Fibroblast of skin of abdomen (primary cell): ENCODE measurements at places on chromosomes 12 and 14.
A peak's percentile ranks its signal among the peaks of the same experiment; 100 is the strongest.

GRCh38 chr12:100858656-100859055 lies 64.1 kb downstream of the ANO4 start:
- no peak for DNase-seq

GRCh38 chr12:112239881-112240280 lies 114.5 kb downstream of the TRAFD1 start:
- DNase-seq, result no peak

- DNase-seq, result no peak
These were observed 34.6 kb downstream of the RERG start for GRCh38 chr12:15186597-15186996.

- peak; percentile 47 for DNase-seq
These were observed 35.4 kb upstream of the AACS start for GRCh38 chr12:125029761-125030358.

GRCh38 chr12:46357438-46358324 lies 14.9 kb downstream of the SLC38A2 start:
- peak; percentile 77 for DNase-seq

GRCh38 chr14:90572441-90573150 lies 175.8 kb downstream of the CALM1 start:
- DNase-seq, result no peak

DNA sequence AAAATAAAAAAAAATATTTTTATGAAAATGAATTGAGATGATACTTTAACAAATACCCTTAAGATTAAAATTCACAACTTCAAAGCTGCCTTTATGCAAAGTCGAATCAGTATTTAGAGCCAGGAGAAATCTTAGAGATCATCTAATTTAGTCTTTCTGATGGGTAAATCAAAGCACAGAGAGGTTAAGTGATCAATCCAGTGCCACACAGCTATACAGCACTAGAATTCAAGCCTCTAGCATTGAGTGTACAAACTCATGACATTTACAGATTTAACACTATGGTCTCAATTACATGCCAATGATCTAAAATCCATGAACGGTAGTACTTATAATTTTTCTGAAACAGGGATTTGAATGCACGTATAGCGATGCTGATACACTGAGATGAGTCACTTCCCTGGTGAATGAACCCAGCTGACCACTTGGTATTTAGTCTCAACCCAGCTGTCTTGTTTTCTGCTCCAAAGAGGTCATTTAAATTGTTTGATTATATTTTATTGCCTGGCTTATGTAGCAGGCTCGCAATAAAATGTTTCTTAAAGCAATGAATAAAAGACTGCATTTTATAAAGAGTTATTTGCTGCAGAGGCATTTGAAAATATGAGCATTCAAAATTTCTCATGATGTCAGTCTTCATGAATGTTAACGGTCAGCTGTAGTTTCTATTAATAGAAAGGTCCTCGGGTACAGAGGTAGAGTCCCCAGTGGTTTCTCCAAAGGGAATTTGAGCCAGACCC lies 152.4 kb upstream of the PRICKLE1 start:
- DNase-seq, result peak; percentile 64

DNA sequence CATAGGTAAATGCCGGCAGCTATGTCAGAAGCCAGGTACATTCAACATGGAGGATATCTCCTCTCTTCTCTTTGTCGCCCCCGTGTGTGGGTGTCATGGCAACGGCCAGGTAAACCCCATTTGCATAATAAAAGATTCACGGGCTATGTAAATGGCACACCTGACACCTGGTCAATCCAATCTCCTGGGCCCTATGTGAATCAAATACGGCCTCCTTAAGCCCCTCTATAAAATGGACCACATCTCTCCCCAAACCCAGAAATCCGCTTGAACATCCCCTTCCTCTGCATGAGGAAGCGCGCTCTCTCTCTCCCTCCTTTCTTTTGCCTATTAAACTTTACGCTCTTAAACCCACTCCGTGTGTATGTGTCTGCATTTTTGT lies 363.7 kb downstream of the SOX5 start:
- DNase-seq, result no peak

- no peak for DNase-seq
These were observed 4.4 kb upstream of the CTDSP2 start for GRCh38 chr12:57850854-57851430.

DNA sequence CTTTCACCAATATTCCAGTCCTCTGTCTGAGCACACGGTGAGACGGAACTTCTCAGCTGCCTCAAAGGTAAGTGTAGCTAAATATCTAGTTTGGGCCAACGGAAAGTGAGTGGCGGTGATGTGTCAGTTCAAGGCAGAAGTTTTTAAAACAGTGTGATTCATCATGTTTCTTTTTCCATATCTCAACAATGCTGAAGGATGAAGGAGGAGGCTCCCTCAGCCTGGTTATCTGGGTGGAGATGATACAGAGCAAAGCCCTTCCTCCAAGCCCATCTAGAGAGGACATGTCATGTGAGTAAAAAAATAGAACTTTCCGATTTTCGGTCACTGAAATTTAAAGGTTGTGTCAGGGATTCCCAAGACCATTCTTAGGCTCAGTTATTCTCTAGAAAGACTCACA lies 13.1 kb upstream of the ANP32D start:
- no peak for DNase-seq

DNA sequence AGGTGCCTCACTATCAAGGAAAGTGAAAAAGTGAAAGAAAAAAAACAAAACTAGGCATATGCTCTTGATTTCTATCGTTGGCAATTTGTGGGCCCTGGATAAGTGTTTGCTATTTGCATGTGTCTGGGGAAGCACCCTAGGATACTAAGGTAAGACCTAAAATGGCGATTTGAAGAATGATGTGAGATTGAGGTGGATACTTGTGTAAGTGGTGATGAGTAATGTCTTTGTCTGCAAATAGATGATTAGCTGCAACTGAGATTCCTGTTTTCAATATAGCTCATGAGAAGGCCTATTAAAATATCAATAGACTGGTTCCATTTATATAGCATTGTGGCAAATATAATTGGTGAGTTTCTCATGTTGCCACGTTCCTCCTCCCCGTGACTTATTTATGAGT lies 261.7 kb downstream of the NEDD1 start:
- DNase-seq, result no peak

DNA sequence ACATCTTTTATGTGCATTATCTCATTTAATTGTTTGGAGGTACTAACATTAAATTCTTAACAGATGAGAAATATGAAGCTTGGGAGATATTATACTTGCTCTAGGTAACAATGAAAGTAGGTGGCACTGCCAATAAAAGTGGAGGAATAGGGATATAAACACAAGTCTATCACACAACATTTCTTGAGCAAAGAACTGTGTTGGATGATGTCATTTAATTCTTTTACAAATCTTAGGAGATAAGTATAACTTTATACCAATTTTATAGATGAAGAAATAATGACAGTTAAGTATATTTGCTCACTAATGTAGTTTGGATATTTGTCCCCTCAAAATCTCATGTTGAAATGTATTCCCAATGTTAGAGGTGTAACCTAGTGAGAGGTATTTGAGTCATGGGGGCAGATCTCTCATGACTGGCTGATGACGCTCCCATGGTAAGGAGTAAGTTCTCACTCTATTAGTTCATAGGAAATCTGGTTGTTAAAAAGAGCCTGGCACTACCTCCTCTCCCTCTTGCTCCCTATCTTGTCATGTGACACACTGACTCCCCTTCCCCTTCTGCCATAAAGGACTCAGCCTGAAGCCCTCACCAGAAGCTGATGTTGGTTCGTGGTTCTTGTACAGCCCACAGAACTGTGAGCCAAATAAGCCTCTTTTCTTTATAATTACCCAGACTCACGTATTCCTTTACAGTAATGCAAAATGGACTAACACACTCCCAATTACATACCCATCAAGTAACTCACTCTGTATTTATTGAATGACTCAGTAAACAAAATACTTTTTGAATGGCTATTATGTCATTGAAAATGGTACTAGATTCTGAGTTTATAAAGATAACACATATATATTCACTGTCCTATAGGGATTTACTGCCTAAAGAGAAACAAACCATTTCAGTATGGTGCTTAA lies 146.8 kb upstream of the KITLG start:
- DNase-seq, result peak; percentile 48

GRCh38 chr12:27498149-27498548 lies 25.9 kb upstream of the PPFIBP1 start:
- DNase-seq, result no peak

DNA sequence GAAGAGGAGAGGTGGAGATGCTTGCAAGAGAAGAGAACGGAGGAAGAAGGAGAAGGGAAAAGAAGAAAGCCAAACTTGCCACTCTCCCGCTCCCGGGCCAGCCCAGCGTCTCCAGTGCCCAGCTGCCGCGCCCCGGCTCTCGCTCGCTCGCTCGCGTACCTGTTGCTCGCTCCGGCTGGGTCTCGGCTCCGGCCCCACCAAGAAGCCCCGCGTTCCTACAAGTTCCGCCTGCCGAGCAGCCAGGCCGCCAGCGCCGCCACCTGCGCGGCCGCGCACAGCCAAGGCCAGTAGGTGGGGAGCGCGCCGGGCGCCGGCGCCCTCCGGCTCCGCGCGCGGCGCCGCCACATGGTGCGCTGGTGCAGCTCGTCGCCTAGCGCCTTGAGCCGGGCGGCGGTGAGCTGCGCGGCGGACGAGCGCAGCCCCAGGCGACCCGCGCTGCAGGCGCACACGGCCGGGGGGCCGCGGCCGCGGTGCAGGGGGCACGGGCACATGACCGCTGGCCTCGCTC lies 370 bp downstream of the HRK start:
- DNase-seq, result peak; percentile 39

DNA sequence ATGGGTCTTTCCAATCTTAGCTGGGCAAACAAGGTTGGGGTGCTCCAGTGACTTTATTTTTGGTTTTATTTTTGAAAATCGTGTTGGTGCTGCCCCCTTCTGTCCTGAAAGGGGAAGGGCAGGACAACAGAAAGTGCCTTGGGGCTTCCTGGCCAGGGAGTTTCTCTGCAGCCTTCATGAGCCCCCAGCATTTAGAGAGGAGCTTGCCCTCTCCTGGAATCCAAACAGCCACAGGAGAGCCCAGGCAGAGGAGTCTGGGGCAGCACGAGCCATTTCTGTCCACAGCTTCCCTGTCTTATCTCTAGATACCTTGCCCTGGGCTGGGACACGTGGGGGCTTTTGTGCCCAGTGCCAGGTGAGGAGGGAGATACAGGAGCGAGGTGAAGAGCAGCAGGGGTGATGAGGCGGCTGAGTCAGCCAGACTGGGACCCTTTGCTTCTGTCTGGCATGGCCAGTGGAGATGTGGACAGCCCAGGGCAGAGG lies 4.4 kb upstream of the C1RL start:
- DNase-seq, result peak; percentile 47

GRCh38 chr14:88130057-88130432 lies 125.1 kb downstream of the GPR65 start:
- no peak for DNase-seq

- DNase-seq, result no peak
These were observed 365.6 kb downstream of the NELL2 start for GRCh38 chr12:44510510-44510909.

- no peak for DNase-seq
These were observed 64.8 kb downstream of the DAD1 start for GRCh38 chr14:22524115-22524783.

DNA sequence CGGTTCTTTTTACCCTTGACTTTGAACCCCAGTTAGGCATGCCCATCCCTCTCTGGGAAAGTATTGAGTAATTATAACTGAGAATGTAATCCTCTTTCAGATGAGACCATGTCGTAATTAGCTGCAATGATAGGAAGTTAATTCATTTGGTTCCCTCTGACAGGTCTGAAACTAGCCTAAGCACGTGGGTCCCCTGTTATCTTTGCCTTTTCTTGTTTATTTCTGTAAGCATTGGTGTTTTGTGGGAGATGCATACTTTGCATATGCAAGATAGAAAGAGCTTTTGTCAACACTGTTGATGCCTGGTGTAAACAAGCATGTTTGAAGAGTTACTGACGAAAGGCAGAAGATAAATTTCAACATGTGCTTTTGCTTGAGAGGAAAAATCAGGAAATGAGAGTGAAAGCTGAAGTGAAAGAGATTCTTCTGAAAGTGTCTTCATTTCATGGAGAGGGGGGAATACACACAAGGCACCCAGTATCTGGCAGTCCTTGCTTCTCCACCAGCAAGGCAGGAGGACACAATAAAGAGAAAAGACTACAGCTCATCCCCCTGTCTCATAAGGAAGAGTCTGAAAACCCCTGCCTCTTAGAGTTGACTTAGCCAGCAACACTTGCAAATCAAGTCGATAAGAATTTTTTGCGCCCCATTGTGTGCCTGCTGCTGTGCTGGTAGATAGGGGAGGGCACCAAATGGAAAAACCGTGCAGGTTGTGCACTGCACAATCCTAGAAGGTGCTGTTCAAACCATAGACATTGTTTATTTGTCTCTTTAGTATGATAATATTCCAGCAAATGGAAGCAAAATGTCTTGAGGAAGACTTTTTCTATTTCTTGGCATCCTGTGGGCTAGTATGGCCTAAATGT lies 77.8 kb downstream of the SLC24A4 start:
- no peak for DNase-seq

GRCh38 chr12:89369166-89369565 lies 16.9 kb upstream of the DUSP6 start:
- DNase-seq, result no peak

- DNase-seq, result no peak
These were observed 10.1 kb downstream of the CCND2 start for GRCh38 chr12:4283512-4284255.

DNA sequence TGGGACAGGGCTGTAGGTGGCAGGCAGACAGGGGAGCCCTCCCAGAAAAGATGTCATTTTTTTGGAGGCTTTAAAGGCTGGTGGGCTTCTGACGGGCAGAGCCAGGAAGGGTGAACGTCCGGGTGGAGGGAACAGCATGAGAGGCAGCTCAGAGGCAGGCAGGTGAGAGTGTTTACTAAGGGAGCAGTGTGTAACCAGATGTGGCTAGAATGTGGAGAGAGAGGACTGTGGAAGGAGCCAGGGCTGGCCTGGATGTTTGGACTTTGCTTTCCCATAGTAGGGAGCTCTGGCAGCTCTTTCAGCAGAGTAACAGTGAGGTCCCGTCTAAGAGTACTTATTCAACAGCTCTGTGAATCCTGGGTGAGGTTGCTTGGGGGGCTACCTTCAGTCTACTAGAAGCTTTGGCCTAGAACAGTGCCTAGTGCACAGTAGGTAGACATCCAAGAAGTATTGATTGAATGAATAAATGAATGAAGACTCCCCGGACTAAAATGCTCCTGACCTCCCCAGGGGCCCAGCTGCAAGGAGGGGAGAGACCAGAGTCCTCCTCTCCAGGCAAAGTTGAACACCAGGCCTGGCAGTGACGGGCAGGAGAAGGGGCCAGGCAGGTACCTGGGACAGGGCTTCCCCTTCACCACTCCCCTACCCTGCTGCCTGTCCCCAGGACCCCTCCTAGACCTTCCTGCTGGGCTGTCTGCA lies 8.5 kb downstream of the FAM222A start:
- no peak for DNase-seq

GRCh38 chr14:71625891-71626701 lies 306.1 kb upstream of the RGS6 start:
- DNase-seq, result peak; percentile 53

DNA sequence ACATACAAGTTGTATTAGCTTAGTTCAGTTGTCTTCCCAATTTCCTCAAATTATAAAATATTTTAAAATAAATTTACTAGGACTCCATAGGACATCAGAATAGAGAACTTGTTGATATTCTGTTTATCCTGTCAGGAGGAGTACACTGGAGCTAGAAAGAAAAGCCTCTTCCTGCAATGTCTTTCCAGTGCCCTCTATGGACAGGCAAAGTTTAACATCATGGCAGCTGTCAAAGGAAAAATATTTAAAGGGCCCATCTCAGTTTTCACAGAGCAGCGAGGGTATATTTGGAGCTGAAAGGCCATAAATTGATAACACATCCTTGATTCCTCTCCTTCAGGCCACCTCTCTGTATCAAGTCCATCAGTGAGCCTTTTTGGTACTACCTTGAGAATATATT lies 19.0 kb downstream of the DIP2B start:
- DNase-seq, result no peak

- no peak for DNase-seq
These were observed 69.5 kb downstream of the LLPH start for GRCh38 chr12:66061076-66061475.
